Pons (tissue), 1 donor: ENCODE measurements at places on chromosomes 13 and 19.

DNA sequence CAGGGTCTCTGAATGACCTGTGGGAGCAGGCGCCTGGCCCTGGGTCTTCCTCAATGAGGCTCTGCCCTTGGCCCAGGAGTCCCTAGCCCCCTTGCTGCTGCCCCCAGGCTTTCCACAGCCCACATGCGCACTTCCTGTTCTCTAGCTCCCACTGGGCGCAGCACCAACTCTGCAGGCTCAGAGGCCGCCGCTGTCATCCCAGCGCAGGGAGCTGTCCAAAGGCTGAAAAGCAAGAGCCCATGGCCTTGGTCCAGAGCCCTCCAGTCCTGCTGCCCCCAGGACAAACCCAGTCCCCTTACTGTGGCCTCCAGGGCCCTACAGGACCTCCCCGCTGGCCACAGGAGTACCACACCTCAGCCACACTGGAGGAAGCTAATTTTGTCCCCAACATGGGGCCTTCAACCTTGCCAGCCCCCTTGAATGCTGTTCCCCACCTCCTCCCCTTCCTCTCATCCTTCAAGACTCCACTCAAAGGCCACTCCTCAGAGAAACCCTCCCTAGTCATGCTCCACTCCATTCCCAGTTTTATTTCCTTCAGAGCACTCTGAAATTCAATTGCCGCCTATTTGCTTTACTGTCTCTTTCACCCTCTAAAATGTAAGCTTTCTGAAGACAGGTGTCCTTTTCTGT is 8.0 kb upstream of the POU2F2 start:
- no peak for DNase-seq

DNA sequence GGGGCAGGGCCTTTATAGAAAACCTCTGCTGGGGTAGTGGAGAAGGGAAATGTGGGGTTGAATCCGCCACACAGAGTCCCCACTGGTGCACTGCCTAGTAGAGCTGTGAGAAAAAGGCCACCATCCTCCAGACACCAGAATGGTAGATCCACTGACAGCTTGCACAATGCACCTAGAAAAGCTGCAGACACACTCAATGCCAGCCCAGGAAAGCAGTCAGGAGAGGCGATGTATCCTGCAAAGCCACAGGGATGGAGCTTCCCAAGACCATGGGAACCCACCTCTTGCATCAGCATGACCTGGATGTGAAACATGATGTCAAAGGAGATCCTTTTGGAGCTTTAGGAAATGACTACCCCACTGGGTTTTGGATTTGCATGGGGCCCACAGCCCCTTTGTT is 958.0 kb upstream of the MIR17HG start:
- DNase-seq, result no peak

- no peak for DNase-seq
These were observed 11.4 kb upstream of the FUT5 start for GRCh38 chr19:5881543-5882299.

DNA sequence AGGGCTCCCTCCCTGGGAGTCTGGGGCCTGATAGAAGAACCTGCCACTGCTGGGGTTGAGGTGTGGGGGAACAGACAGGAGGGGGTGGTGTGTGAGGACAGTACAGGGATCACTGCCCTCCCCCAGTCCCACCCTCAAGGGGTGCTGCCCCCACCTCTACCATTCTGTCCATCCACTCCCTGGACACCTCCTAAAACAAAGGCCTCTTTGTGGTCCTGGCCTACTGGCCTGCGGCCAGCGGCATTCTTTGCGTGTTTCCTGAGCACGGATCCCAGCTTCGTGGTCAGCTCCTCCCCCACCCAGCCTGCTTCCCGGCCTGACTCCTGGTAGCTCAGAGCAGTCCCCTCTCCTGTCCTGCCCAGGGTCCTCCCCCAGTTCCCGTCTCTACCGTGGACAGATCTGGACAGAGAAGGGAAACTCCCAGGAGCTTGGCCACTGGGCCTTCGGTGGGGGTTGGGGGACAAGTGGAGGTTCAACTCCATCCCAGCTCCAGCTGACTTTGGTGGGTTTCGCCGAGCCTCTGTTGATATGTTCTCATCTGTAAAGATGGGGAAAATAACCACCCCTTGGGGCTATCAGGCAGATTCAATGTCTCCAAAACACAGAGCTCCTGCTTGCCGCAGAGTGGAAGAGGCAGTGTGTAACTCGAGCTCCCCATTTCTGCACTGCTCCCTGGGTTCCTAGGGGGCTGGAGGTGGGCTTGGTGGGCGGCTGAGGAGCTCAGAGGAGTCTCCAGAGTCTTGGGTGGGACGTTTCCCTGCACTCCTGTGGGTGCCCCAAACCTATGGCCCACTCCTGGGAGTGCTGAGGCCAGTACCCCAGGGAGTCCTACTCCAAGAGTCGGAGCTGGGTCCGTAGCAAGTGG is 48.7 kb downstream of the LYL1 start:
- DNase-seq, result peak; percentile 84

GRCh38 chr19:49983645-49984229 is 22.8 kb upstream of the SIGLEC11 start:
- peak; percentile 49 for DNase-seq

GRCh38 chr19:46634656-46635218 is 1.3 kb downstream of the GNG8 start:
- DNase-seq, result no peak

- DNase-seq, result peak; percentile 72
These were observed 2.1 kb downstream of the EFNB2 start for GRCh38 chr13:106533101-106533942.

- no peak for DNase-seq
These were observed 882.0 kb upstream of the SLITRK6 start for GRCh38 chr13:86681223-86681622.

- no peak for DNase-seq
These were observed 3.8 kb upstream of the CASP14 start for GRCh38 chr19:15045506-15045905.

DNA sequence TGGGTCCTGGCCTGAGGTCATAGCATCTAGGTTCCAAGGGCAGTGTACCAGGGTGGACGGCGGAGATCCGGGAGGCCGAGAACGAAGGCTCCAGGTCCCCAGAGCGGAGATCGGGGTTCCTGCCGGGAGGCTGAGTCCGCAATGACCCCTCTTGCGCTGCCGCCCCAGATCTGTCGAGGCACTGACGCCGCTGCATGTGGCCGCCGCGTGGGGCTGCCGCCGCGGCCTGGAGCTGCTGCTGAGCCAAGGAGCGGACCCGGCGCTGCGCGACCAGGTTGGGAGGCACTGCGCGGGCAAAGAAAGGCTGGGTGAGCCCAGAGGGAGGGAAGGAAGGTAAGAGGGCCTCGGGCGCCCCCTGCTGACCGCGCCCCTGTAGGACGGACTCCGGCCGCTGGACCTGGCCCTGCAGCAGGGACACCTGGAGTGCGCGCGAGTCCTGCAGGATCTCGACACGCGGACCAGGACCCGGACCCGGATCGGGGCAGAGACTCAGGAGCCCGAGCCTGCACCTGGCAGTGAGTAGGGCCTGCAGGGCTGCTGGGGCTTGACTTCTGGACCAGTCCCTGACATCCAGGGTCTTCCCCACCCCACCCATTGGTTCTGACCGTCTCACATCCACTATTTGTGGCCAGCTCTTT is 906 bp downstream of the ANKLE1 start:
- peak; percentile 38 for DNase-seq

DNA sequence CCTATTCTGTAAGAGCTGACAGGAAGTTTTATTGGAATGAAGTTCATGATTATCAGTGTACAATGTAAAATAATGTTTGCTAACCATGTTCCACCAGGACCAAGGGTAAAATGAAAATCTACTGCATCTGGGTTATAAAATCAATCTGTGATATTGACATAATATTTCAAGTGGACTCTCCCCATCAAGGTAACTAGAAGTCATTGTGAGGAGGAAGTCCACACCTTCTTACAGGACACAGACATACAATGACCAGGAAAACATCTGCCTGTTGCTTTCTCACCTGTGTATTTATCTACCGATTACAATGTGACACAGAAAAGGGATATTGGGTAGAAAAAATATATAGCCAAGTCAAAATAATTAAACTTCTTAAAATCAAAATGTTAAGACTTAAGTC is 140.7 kb upstream of the RFC3 start:
- no peak for DNase-seq

DNA sequence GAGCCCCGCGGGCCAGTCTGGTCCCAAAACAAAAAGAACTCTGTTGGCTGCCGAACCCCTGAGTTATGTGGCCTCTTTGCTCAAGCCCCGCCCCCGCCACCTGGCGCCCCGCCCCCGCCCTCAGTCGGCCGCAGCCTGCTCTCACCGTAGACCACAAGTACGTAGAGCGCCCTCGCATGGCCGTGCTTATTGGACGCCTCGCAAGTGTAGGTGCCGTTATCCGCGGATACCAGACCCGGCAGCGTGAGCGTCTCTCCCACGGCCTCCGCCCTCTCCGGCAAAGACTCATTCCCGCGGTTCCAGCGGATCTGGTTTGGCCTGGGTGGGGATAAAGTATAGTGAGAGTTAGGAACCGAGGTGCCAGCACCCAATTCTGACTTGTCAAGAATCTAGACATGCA is 5.5 kb upstream of the ZNF428 start:
- DNase-seq, result no peak

DNA sequence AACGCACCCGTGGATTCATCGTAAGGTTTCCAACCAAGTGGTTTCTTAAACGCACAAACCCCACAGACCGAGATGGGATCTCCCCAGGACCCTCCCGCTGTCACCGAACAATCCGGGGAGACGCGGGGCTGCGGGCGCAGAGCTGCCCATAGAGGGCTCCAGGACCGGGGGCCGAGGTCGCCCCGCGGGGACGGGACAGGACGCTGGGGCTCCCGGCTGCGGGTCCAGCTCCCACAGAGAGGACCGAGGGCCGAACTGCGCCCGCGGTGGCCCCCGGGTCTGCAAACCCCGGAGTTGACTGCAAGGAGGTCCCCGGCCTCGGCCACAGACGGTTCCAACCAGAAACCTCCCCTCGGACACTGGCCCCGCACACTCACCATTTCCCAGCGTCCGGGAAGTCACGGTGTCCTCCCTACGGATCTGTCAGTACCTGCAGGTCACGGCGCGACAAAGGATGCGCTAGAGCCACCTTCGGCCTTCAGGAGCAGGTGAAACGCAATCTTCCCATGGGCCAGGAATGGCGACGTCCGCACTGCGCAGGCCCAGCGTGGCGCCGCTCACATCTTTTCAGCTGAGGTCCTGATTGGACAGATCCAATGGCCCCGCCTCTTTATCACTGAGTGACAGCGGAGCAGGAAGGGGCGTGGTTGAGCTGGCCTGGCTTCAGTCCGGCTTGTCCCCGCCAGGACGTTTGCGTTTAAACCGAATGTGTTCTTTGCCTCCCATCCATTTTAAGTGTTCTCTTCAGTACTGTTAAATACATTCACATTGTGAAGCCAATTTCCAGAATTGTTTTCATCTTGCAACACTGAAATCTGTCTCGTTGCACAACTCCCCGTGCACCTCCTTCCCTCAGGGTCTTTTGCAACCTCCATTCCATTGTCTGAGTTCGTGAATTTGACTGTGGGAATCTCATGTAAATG is at the start of gene ZNF14:
TSS of gene ZNF14 (minus strand) at position 534 of the 923 bp plus-strand sequence. CDS start at position 380, 154 bp downstream.
- DNase-seq, result peak; percentile 94

- no peak for DNase-seq
These were observed 977.6 kb downstream of the SLITRK5 start for GRCh38 chr13:88648598-88649373.

GRCh38 chr13:80830431-80830830 is 489.5 kb upstream of the SPRY2 start:
- no peak for DNase-seq

DNA sequence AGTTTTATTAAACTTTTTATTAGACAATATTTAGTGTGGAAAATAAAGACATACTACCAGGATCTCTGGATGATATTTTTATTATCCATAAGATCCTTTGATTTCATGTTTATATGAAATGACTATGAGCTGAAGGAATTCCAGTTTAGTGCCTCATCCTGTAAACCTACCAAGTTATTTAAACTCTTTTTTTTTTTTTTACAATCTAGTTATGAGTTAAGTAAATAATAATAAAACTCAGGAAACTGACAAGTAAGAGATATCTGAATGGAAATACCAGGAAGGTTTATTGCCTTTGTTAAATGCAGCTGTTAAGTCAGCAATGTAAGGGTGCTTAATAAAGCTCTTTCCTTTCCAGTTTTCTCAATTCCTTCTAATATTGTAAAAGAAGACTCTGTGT is 53.9 kb downstream of the RXFP2 start:
- no peak for DNase-seq

DNA sequence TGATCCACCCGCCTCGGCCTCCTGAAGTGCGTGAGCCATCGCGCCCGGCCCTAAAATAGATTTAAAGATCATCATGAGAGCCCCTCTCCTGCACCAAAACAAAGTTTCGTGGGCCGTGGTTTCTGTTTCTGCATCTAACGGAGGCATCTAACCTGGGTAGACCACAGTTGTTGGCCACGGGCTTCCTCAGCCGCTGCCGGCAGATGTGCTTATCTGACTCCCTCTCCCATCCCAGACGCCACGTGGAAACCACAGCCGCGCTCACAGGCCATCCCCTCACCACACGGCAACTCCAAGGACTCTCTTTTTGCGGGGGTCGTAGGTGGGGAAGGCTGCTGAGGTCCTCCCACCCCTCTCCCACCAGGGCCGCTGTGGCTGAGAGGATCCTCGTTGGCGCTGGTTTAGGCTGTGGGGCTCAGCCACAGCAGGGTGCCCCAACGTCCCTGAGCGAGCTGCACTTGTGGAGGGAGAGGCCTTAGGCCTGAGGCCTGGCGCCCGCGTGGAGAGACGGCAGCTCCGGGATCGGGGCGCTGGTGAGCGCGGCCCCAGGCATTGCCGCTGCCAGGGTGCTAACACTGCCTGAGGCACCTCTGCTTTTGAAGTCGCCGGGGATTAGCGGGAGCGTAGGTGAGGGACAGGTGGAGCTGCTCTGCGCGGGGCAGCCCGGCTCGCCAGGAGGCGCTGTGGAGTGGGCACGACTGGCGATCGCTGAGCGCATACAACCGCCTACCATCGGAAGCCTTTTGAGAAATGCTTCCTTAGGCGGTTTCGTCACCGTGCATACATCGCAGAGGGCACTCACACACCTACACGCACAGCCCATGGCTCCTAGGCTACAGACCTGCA is 8.9 kb downstream of the ZSCAN1 start:
- DNase-seq, result no peak

DNA sequence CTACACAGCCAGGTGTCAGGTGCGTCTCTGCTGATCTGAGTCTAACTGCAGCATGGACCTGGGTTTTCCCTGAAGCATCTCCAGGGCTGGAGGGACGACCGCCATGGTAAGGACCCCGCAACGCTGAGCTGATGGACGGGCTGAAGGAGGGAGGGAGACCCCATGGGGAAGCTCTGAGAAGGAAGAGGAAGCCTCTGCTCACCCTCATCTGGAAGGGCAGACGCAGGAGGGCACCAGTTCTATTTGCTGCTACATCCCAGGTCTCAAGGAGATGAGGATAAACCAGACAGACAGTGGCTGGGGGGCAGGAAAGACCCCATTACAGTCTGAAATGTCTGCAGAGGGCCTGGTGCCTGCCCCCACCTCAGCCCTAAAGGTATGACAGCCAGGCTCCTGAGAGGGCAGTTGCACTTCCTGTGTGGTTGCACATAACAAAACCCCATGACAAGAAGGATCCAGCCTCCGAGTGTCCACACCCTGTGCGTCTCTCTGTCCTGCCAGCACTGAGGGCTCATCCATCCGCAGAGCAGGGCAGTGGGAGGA is at the start of gene LILRA2:
TSS of gene LILRA2 (plus strand) at position 461 of the 543 bp plus-strand sequence. CDS start 89 bp downstream, outside the sequence.
- DNase-seq, result peak; percentile 16
